NCI-H524 (cell line): ENCODE measurements at places on chromosomes 1 and 21.
A peak's percentile ranks its signal among the peaks of the same experiment; 100 is the strongest.

- no peak for DNase-seq
Observed at GRCh38 chr1:156430866-156431265, 61.9 kb downstream of the RHBG start.

DNA sequence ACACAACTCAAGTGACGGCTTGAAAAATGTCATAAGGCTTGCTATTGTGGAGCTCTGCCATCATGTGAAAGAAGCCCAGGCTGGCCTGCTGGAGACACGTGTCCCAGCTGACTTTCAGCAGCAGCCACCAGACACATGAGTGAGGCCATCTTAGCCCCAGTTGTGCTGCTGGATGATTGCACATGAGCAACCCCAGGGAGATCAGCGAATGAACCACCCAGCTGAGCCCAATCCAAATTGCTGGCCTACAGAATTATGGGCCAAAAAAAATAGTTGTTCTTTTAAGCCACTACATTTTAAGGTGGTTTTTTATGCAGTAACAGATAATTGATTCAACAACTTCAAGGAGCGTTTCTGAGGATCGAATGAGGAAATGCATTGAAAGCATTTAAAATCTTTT lies 17.5 kb upstream of the CDA start:
- no peak for DNase-seq

GRCh38 chr21:19130379-19131028 lies 726.9 kb upstream of the TMPRSS15 start:
- no peak for DNase-seq

DNA sequence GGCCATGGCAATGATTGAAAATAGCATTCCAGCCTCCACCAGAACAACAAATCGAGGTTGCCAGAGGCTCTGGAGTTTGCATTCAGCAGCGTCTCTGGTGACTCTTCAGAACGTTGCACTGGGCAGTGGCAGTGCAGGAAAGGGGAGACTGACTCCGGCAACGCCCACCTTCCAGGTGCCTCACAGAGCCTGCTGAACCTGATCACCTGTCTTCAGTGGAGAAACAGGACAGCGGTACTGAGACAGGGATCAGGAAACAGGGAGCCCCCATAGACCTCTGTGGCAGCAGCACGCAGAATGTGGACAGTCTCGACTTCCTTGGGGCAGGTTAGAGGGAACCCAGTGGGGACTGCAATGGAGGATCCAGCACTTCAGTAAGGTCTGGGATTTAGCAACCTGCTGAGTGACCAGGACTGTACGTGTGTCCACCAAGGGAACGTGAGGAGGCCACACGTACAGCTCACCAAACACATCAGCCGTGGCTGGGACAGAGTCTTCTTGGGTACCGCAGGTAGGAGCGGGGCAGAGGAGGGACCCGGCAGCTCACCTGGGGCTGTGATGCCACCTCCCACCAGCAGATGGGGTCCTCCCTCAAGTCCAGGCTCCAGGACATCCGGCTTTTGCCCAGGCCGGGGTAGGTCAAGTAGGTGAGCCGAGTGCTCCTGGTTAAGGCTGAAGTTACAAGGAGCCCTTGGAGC lies 128.6 kb downstream of the PRDM2 start:
- DNase-seq = no peak

- no peak for DNase-seq
Observed at GRCh38 chr1:93324486-93325464, 20.9 kb upstream of the DR1 start.

DNA sequence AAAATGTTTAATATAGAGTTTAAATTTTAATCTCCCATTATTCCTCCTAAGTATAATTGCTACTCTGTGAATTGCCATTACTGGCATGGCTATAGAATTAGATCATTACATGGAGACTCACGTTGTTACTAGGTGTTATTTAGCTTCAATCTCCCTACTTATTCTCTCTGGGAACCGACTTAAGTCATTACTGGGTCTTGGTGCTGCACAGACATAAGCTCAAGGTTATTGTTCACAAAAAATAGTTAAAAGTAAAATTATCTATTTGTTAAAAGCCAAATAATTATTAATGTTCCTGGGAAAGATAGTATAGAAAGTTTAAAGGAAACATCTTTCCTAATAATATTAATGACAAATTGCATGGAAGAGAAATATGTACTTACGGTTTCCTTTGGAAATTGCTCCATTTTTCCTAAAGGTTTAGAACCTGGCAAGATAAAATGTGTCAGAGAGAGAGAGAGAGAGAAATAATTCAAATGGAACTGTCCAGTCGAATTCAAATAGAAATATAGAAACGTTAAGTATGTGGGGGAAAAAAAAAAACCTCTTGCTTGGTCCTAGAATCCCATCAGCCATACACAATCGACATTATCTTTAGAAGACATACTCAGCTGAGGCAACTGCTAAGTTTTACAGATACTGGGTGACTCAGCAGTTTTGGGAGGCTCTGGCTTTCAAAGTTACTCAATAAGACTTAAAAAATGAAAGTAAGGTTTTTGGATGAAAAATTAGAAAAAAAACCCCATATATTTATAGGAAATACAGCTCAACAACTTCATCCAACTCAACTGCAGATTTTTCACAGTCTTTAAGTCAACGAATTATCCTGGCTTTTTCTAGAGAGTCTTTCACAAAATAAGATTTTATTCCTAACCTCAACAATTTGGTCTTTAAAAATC lies at the start of gene SPTA1:
TSS of gene SPTA1 (minus strand) at position 605 of the 899 bp plus-strand sequence. CDS start at position 407, 198 bp downstream.
- no peak for DNase-seq

GRCh38 chr1:167791281-167792187 lies 69.8 kb downstream of the MPZL1 start:
- peak; percentile 69 for DNase-seq

GRCh38 chr1:110250749-110251148 lies 40.6 kb downstream of the KCNC4 start:
- no peak for DNase-seq
